Naive thymus-derived CD4-positive, alpha-beta T cell (primary cell): ENCODE measurements at places on chromosomes 7 and 10. TPM values are rescaled to one million over a fixed set of nuclear protein-coding genes. Genes with fewer than 3 reads are reported as not detected.

The SLC29A4 gene
- polyA plus RNA-seq = 0.38 TPM

DNA sequence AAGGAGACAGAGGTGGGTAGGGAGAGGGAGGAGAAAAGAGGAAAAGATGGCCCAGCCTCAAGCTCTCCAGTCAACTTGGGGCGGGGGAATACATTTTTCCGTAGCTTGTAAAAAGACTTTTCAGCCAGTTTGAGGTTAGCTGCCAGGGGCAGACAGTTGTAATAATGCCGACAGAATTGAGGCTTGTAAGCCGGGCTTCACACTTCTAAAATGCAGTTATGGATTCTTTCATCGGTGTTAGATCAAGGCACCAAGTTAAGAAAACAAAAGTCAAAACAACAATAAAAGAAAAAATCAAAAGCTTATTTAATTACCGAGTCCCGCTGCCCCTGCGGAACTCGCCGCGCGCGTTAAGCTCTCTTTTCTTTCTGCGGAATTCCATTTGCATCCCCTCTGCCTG is 448 bp upstream of the EVX1 start:
- DNase-seq = no peak

The COL1A2 gene
- not detected for polyA plus RNA-seq

The PLAU gene
- not detected for polyA plus RNA-seq

DNA sequence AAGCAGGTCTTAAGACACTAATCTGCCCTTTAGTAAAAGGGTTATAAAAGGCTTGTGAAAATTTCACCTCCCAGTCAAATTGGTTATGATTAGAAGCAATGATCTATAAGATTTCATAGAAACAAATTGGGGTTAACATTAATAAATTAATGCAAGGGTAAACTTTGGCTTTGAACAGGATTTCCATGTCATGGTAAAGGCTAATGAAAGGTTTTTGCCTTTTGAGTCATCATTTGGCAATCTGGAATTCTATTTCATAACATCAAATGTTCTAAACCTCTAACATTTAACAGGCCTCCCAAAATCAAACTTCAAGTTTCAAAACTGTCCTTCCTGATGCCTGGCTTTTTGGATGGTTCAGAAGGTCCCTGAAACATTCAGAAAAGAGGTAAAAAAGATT is 62.4 kb downstream of the COA1 start:
- no peak for DNase-seq

- no peak for DNase-seq
Measured at GRCh38 chr10:53664282-53665019, 891.9 kb upstream of the MBL2 start.

The TEX47 gene
- not detected for polyA plus RNA-seq
